Activated naive CD8-positive, alpha-beta T cell treated with anti-CD3 and anti-CD28 coated beads, Interleukin-2, amount 10 ng/mL, durations not matched to agents 7 days and 5 days (primary cell): ENCODE measurements at places on chromosomes 7 and 10. TPM values are rescaled to one million over a fixed set of nuclear protein-coding genes. Genes with fewer than 3 reads are reported as not detected.
A peak's percentile ranks its signal among the peaks of the same experiment; 100 is the strongest.

DNA sequence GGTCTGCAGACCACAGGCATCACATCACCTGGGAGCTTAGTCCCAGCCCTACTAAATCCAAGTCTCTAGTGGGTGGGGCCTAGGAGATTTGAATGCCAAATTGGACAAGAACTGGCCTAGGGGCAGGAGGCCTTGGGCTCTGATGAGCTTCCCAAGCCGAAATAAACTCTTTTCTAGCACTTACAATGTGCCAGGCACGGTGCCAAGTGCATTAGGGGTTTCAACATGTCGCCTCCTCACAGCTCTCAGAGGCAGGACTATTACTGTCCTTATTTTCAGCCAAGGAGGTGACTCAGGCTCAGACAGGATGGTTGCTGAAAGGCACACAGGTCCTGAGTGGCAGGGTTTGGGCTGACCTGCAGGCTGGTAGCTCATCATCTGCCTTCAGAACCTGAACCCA, 9.2 kb upstream of the CPA1 start:
- DNase-seq = no peak

DNA sequence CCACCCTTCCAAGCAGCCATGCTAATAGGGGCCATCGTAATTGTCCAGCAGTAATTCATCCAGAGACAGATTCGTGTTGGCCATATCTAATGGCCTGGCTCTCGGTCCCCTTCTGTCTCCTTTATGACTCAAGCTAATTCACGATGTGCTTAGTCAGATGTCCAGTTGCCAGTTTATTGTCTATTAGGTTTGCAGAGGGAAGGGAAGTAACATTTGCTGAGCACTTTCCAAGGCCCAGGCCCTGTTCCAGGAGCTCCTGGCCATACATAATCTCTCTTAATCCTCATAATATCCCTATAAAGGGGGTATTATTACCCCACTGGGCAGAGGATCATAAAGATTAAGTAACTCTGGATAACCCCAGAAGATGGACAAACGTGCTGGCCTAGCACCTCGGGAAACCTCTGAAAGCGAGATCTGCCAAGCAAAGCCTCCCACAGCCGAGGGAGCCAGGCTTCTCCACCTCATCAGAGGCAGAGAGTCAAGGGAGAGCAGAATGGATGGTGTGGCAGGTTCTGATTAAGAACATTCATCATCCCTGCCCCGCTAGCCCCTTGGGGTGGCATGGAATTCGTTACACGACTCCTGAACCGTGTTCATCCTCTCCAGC, 153.7 kb downstream of the PLXNA4 start:
- no peak for DNase-seq

- DNase-seq = no peak
These were observed 23.5 kb downstream of the DDX50 start for GRCh38 chr10:68924593-68924992.

- no peak for DNase-seq
These were observed 1.1 kb downstream of the RRP12 start for GRCh38 chr10:97399843-97400545.

ENTPD7 gene
- 3.5 TPM for total RNA-seq

DNA sequence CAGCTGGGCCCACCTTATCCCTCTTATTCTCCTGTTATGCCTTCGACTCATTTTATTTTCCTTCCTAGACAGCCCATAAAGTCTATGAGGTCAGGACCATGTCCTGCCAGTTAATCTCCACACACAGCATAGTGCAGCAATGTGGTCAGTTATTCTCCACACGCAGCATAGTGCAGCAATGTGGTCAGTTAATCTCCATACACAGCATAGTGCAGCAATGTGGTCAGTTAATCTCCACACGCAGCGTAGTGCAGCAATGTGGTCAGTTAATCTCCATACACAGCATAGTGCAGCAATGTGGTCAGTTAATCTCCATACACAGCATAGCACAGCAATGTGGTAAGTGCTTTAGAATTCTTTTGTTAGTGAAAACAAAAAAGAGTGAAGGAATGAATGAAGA, 77.8 kb downstream of the TEX36 start:
- no peak for DNase-seq

ZPBP gene
- total RNA-seq = not detected

AGAP5 gene
- 10.2 TPM for total RNA-seq

DNA sequence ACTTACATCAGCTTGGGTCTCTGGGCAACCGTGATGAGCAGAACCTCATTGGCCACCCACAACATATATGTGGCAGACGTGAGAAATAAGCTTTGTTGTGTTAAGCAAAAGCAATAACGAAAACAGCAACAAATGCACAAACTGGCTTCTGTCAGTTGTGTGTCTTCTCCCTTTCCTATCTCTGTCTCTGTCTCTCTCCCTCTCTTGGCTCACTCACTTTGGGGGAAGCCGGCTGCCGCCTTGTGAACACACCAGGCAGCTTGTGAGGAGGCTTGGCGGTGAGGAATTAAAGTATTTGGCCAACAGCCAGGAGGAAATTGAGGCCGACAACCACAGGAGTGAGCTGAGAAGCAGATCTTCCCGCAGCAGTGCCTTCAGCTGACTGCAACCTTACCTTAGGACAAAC, 21.9 kb upstream of the CDCA7L start:
- peak; percentile 37 for DNase-seq

HOXA10 gene
- not detected for total RNA-seq

PLXDC2 gene
- total RNA-seq = 1.0 TPM

DNA sequence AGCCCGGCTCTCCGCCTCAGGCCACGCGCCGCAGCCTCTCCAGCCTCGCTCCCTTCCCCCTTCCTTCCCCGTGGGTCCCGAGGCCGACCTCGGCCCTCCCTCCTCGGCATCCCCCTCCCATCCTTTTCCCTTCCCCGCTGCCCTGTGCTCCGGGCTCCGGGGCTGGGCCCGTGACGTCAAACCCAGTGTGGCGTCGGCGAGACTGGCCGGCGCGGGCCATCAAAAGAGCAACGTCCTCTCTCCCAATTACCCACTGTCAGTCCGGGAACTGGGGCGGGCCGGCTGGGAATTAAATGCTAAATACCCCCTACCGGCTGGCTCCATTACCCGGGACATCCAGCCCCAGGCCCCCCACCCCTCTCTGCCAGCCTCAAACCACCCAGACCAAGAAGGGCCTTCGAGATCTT, 2.6 kb upstream of the GATA3 start:
- DNase-seq = peak; percentile 48

CYP3A7 gene
- total RNA-seq = not detected

MBLAC1 gene
- 6.5 TPM for total RNA-seq

- DNase-seq = peak; percentile 50
These were observed 816 bp downstream of the DMTF1 start for GRCh38 chr7:87152897-87153641.

GARIN1A gene
- total RNA-seq = 0.88 TPM

DNA sequence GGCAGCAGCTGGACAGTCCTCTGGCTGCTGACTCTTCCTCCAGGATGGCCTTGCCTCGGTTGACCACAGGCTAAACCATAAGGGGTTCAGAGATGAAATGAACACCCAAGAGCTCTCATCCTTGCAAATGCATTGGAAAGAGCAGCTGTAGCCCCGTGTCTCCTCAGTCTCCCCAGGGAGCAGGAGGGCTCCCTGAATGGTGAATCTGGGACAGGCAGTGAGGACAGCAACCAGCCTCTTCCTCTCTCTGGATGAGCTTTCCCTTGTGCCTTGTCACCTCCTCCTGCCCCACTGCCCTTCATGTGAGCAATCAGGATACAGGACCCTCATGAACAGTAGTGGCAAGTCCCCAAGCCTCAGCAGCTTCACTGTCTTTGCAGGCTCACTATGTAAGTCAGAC, 23.9 kb upstream of the GDF10 start:
- DNase-seq = no peak

- no peak for DNase-seq
These were observed 33.3 kb downstream of the A1CF start for GRCh38 chr10:50851884-50852671.

GRCh38 chr10:44009891-44010632, 361.4 kb upstream of the ZNF32 start:
- no peak for DNase-seq

DNA sequence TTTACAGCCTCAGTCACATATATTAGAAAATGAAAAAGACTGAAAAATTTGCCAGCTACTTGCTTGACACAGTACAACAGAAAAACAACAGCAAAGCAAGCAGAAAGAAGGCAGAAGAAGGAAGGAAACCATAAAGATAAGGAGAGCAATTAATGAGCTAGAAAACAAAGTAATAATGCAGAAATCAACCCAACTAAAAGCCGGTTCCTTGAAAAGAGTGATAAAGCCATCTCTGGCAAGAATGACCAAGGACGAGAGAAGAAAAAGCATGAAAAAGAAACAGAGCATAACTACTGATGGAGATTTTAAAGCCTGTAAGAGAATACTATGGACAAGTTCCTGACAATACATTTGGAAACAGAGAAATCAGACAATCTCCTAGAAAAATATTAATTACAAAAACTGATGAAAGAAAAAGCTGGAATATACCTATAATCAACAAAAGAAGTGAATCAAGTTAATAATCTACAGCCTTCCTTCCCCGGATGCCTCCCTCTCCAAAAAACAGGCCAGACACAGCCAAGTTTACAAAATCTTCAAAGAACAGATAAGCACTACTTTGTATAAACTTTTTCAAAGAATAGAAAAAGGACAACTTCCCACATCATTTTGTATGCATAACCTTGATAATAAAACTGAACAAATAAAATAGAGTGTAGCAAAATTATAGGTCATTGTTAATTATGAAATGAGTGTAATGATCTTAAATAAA, 204.0 kb downstream of the BAMBI start:
- DNase-seq = no peak

GRCh38 chr7:11714676-11715075, 117.3 kb downstream of the THSD7A start:
- no peak for DNase-seq

GRCh38 chr10:132396494-132397035, 435 bp upstream of the PWWP2B start:
- DNase-seq = peak; percentile 84

DNA sequence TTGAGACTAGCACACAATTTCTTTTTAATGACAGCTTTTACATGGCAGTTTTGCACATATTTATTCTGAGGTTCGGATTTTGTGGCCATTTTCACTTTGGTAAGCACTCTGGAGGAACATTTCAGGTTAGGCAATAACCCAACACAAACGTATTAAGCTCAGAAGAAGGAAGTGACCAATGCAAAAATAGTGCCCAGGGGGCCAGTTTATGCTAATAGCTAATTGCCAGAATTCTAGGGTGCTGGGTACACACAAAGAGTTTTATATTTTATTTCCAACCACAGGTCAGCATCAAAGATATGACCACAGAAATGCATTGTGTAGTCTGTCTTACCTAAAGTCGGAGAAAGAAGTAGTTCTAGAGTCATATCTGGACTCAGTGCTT, 8.4 kb upstream of the AGR2 start:
- no peak for DNase-seq

VIPR2 gene
- total RNA-seq = 0.80 TPM

TPK1 gene
- 17.7 TPM for total RNA-seq
